ENCODE measurements at places on chromosomes 5 and 9. TPM values are rescaled to one million over a fixed set of nuclear protein-coding genes. Genes with fewer than 3 reads are reported as not detected.

Gene PCDHAC2
- 0.02 TPM for polyA plus RNA-seq

Gene IFNK
- 0.52 TPM for polyA plus RNA-seq

Gene CIZ1
- 36.5 TPM for polyA plus RNA-seq

Gene FOXD4L6
- polyA plus RNA-seq: 0.16 TPM

Gene TBC1D9B
- 69.4 TPM for polyA plus RNA-seq

Gene CDH18
- 0.05 TPM for polyA plus RNA-seq

Gene ADRA1B
- 0.18 TPM for polyA plus RNA-seq

Gene ODF2
- polyA plus RNA-seq: 22.7 TPM

Gene DNLZ
- 15.7 TPM for polyA plus RNA-seq

Gene OR13C4
- not detected for polyA plus RNA-seq

Gene TEX48
- polyA plus RNA-seq: 0.07 TPM

Gene LOX
- polyA plus RNA-seq: 5.2 TPM

All from thymus (tissue), 14 donors.